ENCODE measurements at places on chromosomes 6 and 20.

GRCh38 chr6:125794342-125795137, 3.8 kb downstream of the NCOA7 start:
- no peak for DNase-seq

DNA sequence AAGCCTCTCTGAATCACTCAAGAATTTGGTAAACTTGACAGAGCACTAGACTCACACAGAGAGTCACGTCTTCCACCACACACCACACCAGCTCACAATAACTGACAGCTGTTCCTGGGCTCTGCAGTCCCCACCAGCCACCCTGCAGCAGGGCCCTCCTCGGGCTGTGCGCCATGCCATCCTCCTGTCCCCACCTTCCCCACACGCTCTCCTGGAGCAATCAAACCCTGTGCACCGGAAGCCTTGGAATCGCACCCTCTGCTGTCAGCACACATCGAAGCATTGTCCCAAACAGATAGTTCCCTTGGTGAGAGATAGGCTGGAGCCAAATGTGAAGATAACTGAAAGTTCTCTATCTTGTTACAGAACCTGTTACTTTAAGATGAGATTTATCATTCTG, 191.0 kb downstream of the TBXT start:
- no peak for DNase-seq

DNA sequence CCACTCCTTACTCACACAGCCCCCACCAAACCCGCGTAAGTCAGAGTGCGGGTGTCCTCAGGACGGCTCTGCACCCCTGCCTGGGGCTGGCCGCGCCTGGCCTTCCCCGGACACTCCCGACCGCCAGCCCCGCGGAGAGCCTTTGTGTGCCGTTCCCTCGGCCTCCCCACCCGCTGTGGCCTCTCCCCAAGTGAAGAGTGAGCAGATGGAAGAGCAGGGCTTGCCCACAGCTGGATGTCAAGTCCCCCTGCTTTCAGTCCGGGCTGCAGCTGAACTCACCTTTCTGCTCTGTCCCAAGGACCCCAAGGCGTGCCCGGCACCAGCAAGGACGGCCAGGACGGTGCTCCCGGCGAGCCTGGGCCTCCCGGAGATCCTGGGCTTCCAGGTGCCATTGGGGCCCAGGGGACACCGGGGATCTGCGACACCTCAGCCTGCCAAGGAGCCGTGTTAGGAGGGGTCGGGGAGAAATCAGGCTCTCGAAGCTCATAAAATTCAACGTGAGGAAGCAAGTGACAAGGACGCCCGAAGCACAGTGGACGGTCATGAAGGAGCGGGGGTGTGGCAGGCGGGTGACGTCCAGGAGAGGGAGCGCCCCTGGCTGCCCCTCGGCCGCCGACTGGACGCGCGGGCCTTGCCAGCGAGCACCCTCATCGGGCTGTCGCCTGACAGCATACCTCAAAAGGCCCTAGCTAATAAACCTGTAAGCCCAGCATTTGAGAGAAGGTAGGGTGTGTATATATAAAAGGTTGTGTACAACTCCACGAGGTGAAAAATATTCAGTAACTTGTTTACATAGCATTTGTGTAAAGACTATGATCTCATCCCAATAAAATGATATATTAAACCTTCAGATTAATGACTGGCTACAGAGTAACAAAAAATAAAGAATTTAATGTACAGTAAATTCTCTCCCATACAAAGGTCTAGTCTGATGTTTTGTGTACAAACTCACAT, 21.1 kb downstream of the TCFL5 start:
- DNase-seq, result no peak

- no peak for DNase-seq
Observed at GRCh38 chr6:152184573-152184916, 377.1 kb downstream of the ESR1 start.

DNA sequence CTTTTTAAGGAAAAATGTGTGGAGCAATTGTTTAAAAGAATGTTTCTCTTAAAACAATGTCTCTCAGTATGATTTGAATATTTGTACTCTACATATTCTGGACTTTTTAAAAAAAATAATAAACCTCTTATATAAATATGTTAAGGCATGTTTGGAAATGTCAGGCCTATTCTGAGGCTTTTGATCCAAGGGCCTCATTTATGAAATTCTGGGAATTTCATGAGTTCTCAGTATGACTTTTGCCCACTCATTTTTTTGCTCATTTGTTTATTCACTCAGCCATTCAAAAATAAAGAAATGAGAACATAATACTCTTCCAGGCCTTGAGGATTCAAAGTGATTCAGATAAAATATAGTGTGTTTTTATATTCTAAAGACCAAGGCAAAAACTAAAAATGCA, 60.4 kb downstream of the DOK5 start:
- DNase-seq, result no peak

- DNase-seq, result no peak
Observed at GRCh38 chr6:170162775-170163404, 128.0 kb downstream of the DLL1 start.

- no peak for DNase-seq
Observed at GRCh38 chr20:25863536-25864325, 167.1 kb upstream of the ZNF337 start.
